ENCODE measurements at places on chromosomes 12 and 14. TPM values are rescaled to one million over a fixed set of nuclear protein-coding genes. Genes with fewer than 3 reads are reported as not detected.

CLEC7A gene
- total RNA-seq, result 0.76 TPM

AMHR2 gene
- total RNA-seq, result not detected

SLC17A8 gene
- not detected for total RNA-seq

KRT2 gene
- 0.42 TPM for total RNA-seq

FGF23 gene
- not detected for total RNA-seq

HOXC12 gene
- total RNA-seq, result not detected

ART4 gene
- not detected for total RNA-seq

TROAP gene
- 2.0 TPM for total RNA-seq

BEST3 gene
- not detected for total RNA-seq

SLC25A47 gene
- total RNA-seq, result not detected

RDH12 gene
- total RNA-seq, result not detected

CLEC12A gene
- total RNA-seq, result not detected

KRT75 gene
- total RNA-seq, result not detected

MYO1A gene
- 0.32 TPM for total RNA-seq

ADAM21 gene
- not detected for total RNA-seq

B4GALNT1 gene
- not detected for total RNA-seq

ZBTB1 gene
- 167 TPM for total RNA-seq

NEUROD4 gene
- not detected for total RNA-seq

FAM222A gene
- total RNA-seq, result 2.3 TPM

CIROP gene
- total RNA-seq, result not detected

PMEL gene
- total RNA-seq, result 0.69 TPM

NRL gene
- total RNA-seq, result 2.8 TPM

SLCO1B3 gene
- not detected for total RNA-seq

AVPR1A gene
- 0.15 TPM for total RNA-seq

PTCSC3 gene
- total RNA-seq, result not detected

GALNT6 gene
- 19.5 TPM for total RNA-seq

PRB3 gene
- total RNA-seq, result not detected

CD4 gene
- total RNA-seq, result 224 TPM

SAMD15 gene
- 0.42 TPM for total RNA-seq

RAD51AP1 gene
- 1.9 TPM for total RNA-seq

FZD10 gene
- total RNA-seq, result not detected

TMEM132D gene
- total RNA-seq, result not detected

PLXNC1 gene
- total RNA-seq, result 13.8 TPM

DDN gene
- 0.39 TPM for total RNA-seq

SMOC1 gene
- not detected for total RNA-seq

FIGNL2 gene
- 0.27 TPM for total RNA-seq

SLC10A1 gene
- not detected for total RNA-seq

FAM181A gene
- total RNA-seq, result not detected

RNU4-1 gene
- 1,793 TPM for total RNA-seq

SLC38A1 gene
- 342 TPM for total RNA-seq

SYNDIG1L gene
- not detected for total RNA-seq

GALNT4 gene
- 8.8 TPM for total RNA-seq

ZFP36L1 gene
- 200 TPM for total RNA-seq

PCED1B gene
- total RNA-seq, result 64.9 TPM

SLC5A8 gene
- not detected for total RNA-seq

RNASE2 gene
- total RNA-seq, result not detected

AKAP6 gene
- total RNA-seq, result 0.47 TPM

KRT83 gene
- total RNA-seq, result not detected

PLD4 gene
- total RNA-seq, result not detected

FLRT2 gene
- not detected for total RNA-seq

KRT6B gene
- not detected for total RNA-seq

C14orf180 gene
- not detected for total RNA-seq

ERP27 gene
- total RNA-seq, result 25.4 TPM

CLEC4D gene
- total RNA-seq, result not detected

LBHD2 gene
- total RNA-seq, result not detected

KLRG1 gene
- total RNA-seq, result 4.8 TPM

All from CD4-positive, CD25-positive, alpha-beta regulatory T cell (primary cell).